Stimulated activated CD8-positive, alpha-beta memory T cell treated with anti-CD3 and anti-CD28 coated beads, Interleukin-2, amount 100 ng/mL, for 1 hour (primary cell): ENCODE measurements at places on chromosomes 5 and 9.

GRCh38 chr5:15393146-15393545 lies 106.8 kb upstream of the FBXL7 start:
- no peak for DNase-seq

DNA sequence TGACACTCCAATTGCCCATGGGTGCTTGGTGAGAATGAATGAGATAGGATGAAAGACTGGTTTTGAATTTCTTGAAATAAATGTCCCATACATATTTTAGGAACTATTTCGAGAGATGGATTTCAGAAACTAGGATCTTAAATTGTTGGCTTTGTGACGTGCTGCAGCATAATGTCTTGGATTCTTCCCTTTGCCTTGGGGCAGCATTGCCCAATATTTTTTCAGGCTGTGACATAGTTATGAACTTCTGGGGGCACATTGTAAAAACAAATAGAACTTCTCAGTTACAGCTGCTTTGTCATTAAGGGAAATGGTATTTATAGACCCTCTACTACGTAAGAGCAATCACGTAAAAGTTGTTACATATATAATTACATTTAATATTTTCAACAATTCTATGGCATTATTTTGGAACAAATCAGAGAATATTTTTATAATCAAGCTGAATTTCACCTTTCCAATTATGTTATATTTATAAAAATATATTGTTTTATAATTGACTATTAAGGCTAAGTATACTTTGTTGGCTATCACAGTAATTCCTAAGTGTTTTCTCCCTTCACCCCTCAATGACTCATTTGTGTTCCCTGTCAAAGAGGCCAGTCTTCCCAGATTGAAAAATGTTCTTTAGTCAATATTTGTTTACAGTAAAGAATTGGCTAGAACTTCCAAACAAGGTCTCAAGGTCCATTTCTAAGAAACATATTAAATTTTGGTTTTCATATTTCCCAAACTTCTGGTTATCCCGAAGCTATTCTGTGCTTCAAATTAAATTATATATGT lies 1388.3 kb upstream of the ACO1 start:
- no peak for DNase-seq

DNA sequence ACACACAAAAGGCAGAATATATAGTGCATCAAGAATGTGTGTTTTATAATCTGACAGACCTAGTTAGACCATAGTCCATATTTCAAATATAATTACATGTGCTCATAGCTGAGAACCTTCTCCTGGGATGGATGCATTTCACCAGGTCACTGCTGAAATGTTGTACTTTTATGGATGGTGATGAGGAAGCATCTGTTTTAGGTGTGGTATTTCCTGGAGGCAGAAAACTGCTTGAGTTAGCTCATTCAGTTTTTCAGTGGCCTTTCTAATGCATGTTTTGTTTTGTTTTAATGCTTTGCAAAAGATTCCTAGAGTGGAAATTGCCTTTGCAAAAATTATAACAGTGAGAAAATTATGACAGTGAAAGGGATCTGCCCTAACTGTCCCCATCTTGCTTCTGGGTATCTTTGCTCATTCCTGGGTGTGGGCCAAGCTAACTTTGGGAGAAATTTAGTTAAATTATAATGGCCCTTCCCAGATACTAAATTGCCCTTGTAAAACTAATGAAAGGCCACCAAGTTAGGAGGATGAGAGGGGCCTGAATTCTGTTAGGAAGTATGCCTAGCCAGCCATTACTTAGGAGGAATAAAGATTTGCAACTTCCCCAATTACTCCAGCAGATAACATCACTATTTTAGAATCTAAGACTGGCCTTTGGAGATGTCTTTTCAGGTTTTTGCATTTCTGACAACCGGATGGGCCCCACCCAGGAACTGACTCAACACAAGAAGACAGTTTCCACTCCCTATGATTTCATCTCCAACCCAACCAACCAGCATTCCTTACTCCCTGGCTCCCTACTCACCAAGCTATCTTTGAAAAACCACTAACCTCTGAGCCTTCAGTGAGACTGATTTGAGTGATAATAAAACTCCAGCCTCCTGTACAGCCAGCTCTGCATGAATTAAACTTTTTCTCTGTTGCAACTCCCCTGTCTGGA lies 7.0 kb upstream of the IL12B start:
- peak; percentile 14 for DNase-seq

DNA sequence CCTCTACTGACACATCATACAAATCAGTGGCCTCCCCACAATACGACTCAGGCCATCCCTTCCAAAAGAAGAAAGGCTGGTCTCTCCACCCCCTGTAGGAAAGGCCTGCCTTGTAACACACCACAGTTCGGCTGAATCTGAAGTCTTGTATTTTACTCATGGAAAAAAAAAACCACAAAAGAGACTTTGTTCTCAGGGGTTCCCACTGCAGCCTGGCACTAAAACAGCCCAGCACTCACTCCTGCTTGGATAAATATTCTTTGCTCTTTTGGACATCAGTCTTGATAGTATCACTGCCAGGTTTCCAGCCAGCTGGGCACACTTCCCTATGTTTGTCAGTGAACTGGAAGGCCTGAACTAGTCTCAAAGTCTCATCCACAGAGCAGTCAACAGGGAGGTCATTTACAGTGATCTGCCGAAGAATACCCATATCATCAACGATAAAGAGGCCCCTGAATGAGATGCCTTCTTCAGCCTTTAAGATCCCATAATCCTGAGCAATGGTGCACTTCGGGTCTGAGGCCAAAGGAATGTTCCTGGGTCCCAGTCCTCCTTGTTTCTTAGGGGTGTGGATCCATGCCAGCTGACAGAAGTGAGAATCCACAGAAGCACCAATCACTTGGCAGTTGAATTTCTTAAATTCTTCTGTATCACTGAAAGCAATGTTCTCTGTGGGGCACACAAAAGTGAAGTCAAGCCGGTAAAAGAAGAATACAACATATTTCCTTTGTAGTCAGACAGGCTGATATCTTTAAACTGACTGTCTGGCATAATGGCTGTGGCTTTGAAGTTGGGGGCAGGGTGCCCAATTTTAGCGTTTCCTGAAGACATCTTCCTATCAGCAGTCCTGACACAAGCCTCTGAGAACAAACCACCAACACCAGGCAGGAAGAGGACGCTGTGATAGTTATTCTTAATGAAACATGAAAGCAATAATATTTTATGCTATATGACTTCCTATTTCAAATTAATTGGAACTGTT lies 198.1 kb downstream of the LURAP1L start:
- DNase-seq = no peak

GRCh38 chr9:74078647-74079046 lies 418.5 kb upstream of the RORB start:
- no peak for DNase-seq

DNA sequence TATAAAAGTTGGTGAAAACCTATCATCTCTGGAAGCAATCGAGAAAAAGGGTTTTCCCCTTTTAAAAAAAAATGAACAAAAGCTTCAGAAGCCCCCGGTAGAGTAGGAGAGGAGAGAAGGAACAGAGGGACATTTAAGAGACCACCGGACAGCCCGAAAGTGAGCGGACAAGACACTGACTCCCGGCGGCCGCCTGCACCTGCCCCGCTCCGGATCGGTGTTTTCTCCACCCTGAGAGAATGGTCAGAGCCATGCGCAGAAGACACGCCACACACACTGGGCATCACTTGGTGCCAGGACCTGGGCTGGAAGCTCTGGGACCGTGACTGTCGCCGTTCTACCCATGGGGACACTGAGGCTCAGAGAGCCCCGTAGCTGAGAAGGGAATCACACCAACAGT lies 61.6 kb upstream of the SARDH start:
- no peak for DNase-seq

- DNase-seq = no peak
These were observed 51.7 kb upstream of the SEMA6A start for GRCh38 chr5:116626272-116626723.

DNA sequence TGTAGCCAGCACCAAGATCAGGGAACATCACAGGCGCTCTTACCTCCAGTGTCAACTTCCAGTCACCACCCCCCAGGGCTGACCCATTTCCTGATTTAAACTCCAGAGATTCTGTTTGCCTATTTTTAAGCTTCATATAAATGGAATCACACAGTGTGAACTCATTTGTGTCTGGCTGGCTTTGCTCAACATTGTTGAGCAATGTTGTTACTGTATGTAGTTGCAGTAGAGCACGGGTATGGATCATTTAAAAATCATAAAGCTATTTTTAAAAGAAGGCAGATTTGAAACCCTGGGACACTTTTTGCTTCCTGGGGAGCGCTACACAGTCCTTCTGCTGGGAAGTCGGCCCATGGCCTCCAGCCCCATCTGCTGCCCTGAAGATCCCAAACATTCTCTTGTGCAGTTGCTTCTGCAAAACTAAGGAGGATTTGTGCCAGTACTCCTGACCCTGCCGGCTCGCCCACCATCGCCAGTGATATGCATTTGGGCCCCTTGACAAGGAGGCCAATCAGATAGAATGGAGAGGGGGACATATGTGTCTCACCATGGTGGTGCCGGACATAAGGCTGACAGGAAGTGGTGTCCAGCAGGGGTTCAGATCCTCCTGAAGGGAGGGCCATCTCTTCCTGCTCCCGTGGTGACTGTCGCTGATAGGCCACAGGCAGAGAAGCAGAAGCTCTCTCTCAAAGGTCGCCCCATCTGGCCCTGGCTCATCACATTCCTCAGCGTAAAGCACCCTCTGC lies 13.3 kb downstream of the DCANP1 start:
- DNase-seq = no peak

GRCh38 chr5:113226116-113226736 lies 208.6 kb downstream of the TSSK1B start:
- DNase-seq = no peak

DNA sequence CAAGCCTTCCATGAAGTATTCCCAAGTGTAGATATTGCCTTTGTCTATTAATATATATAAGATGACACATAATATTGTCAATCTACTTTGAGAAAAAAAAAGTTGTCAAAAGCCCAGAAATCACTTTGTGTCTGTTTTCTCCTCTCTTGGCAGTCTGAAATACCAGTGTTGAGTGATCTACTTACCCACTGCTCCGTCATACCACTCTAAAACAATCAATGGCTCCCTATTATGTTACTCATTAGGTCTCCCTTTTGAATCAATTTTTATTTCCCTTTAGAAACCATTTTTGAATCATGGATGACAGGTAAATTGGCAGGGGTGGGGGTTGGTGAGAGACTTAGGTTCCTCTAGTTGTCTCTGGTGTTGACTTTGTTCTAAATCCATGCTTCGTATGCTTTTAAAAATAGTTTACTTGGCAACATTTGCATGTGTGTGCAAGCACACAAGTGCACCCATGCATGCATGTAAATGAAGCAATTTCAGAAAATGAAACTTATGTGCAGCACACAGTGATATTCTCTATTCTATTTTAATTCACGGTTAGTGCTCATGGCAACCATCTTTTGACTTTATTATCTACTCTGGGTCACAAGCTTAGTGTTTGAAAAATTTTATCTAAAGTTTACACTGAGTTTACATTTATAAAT lies 378.9 kb downstream of the RAB3C start:
- no peak for DNase-seq

GRCh38 chr9:6893350-6894131 lies 135.8 kb downstream of the KDM4C start:
- no peak for DNase-seq

DNA sequence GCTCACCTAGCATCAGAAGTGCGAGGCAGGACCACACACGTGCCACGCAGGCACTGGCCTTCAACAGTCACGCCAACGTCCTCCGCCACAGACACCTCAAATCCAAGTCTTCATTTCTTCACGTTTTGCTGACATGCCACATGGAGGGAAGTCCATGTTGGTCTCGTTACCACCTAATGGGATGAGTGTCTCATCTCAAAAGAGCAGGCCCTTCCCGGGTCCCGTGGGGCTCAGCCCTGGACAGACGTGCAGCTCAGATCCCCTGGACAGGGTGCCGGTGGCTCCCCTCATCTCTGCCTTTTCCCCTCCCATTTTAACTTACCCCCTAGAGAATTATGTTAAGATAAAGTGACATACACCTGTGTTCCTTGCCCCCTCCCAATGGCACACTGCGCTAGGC lies 76.8 kb downstream of the MRPL36 start:
- no peak for DNase-seq

- no peak for DNase-seq
These were observed 102.2 kb downstream of the SERINC5 start for GRCh38 chr5:80153586-80154126.

GRCh38 chr5:1768283-1769000 lies 31.2 kb downstream of the MRPL36 start:
- no peak for DNase-seq

GRCh38 chr5:37774912-37775483 lies 64.8 kb downstream of the GDNF start:
- DNase-seq = no peak
